Stimulated activated CD8-positive, alpha-beta memory T cell treated with anti-CD3 and anti-CD28 coated beads, Interleukin-7, amount 100 ng/mL, for 1 hour (primary cell): ENCODE measurements at places on chromosomes 1 and 21.

GRCh38 chr1:202892501-202892900, 3.6 kb upstream of the RABIF start:
- no peak for DNase-seq

DNA sequence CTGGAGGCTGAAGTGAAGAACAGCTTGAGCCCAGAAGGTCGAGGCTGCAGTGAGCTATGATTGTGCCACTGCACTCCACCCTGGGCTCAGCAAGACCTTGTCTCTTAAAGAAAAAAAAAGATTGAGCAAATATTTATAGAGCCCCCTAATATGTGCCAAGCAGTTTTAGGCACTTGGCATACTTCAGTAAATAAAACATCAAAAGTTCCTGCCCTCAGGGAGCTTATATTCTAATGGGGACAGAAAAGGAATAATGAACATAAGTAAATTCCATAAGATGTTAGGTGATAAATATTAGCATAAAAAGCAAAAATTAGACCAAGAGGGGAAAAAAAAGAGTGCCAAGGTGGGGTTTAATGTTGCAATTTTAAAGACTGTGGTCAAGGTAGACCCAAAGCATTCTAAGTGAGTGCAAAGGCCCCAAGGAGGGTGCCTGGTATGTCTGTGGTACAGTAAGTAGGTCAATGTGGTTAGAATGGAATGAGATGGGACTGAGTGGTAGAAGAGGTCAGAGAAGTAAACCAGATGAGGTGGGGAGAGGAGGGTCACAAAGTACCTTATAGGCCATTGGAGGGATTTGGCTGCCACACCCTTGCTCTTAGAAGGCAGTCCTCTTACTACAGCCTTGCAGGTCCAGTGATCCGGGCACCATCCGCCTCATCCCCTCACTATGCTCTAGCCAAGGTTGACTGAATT, 2.2 kb upstream of the TOE1 start:
- DNase-seq, result no peak

DNA sequence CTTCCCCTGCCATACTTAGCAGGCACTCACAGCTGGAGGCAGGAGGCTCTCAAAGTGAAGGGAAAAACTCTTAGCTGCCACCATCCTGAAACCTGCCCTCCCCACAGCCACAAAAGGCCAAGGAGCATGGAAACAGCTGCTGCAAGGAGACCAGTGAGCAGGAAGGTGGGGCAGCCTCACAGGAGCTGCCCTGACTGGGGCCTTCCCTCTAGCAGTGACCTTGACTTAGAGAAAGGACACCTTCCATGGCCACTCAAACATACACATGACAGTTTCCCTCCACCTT, 126.3 kb downstream of the HIVEP3 start:
- no peak for DNase-seq

GRCh38 chr1:160520999-160521398, 2.1 kb downstream of the SLAMF6 start:
- no peak for DNase-seq

- no peak for DNase-seq
Measured at GRCh38 chr1:57464756-57465155, 40.9 kb upstream of the DAB1 start.

DNA sequence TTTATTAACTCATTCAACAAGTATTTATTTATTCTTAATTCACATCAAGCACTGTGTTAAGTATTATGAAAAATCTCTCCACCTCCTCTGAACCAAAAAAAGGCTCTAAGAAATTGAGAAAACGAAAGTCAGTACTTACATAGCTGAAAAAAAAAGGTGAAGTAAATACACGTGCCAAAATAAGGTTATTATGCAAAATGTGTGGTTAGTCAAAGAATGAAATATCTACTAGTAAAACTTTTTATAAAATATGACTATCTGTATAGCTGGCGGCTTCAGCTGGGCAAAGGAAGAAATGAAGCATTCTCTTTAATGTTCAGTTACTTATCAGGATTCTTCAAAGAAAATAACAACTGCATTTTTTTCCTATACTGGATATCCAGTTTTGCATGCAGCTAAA, 35.5 kb upstream of the ASPM start:
- no peak for DNase-seq

- no peak for DNase-seq
Measured at GRCh38 chr1:39608921-39609320, 30.5 kb downstream of the HEYL start.

DNA sequence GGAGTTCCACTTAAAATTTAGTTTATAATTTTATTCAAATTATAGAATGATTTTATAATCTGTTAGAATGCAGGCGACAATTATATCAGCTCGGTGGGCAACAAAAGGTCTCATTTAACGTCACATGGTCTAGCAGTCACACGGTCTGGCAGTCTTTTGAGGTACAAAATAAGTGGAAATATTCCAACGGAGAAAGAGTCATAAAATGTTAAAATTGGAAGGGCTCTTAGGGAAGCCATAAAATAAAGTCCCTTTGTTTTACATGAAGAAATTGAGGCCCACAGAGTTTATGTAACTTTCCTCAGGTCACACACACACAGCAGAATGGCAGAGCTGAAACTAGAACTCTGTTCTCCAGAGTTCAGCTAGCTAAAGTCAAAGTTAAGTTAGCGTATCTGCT, 84.4 kb upstream of the QSOX1 start:
- DNase-seq, result no peak
